OCI-LY7 (cell line): ENCODE measurements at places on chromosomes 13 and 19. TPM values are rescaled to one million over a fixed set of nuclear protein-coding genes. Genes with fewer than 3 reads are reported as not detected.
A peak's percentile ranks its signal among the peaks of the same experiment; 100 is the strongest.

The ZNF223 gene
- not detected in 2 replicates for total RNA-seq

The LMTK3 gene
- 9.7 and 11.5 TPM in 2 replicates for total RNA-seq

The GARRE1 gene
- total RNA-seq = 18.8 and 19.8 TPM in 2 replicates

The CYSLTR2 gene
- total RNA-seq = not detected in 2 replicates

The HNRNPL gene
- total RNA-seq = 655 and 706 TPM in 2 replicates

The NLRP7 gene
- total RNA-seq = 5.6 and 8.8 TPM in 2 replicates

The ZNF836 gene
- total RNA-seq = 14.8 and 20.7 TPM in 2 replicates

The FAM124A gene
- 0.44 and 0.48 TPM in 2 replicates for total RNA-seq

The TYROBP gene
- total RNA-seq = not detected in 2 replicates

The FBXO46 gene
- 31.7 and 32.2 TPM in 2 replicates for total RNA-seq

The BST2 gene
- 114 and 146 TPM in 2 replicates for total RNA-seq

The TPTE2 gene
- 0.27 and 0.30 TPM in 2 replicates for total RNA-seq

DNA sequence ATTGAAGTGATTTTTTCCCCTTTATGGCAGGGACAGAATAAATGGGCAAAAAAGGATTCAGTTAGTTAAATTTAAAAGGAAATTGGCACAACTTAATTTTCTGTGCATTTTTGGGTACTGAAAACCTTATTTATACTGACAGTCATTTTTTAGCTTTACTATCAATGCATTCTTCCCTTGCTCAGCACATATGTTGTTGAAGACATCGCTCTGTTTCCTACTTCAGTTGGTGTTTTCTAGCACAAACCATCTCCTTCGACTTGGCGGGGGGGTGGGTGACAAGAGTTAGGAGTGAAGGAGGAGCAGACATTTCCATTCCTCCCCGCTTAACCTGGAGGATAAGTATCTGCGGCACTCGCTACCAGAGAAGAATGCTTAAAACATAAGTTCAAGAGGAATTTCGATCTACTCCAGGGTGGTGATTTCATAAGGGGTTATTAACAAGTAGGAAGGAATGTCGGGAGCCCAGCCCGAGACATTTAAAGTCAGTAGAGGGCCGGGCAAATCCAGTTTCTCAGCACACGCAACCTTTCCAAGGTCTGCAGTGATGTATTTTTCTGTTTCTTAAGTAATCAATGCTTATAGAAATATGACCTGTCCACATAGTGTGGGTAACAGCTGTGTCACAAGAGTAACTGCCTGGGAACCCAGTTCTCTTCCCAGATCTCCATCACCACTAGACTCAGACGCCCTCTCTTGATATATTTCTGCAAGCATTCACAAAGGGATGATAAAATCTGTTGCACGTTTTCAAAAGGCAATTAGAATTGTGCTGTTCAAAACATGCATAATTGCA is 525.8 kb downstream of the MYO16 start:
- DNase-seq = no peak

DNA sequence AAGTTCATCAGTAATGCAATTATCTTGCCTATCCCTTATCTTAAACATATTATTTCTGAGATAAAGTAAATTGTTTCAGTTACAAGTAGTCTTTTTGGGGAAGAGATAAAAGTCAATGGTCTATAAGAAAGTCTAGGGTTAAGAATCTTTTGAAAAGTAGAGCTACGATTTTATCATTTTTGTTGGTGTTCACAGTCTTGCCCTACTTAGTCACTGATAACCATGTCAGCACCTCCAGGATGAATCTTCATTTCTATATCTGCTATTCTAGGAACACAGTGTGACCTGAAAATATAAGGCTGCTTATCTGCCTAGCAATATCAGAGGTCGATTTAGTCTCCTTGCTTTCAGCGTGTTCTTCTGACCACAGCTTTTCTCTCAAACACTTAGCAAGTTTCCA is 1676.5 kb upstream of the PRR20A start:
- no peak for DNase-seq

GRCh38 chr19:11020423-11020822 is 59.6 kb downstream of the SMARCA4 start:
- DNase-seq = no peak

GRCh38 chr19:55437410-55437809 is 5.7 kb downstream of the SHISA7 start:
- DNase-seq = no peak

GRCh38 chr19:45630463-45630862 is 8.7 kb downstream of the EML2 start:
- DNase-seq = no peak

GRCh38 chr13:95608640-95609323 is 35.7 kb downstream of the DZIP1 start:
- no peak for DNase-seq

GRCh38 chr19:41936416-41936850 is 8.2 kb upstream of the ERFL start:
- no peak for DNase-seq

- DNase-seq = no peak
Observed at GRCh38 chr13:49326222-49326917, 78.6 kb downstream of the CDADC1 start.

DNA sequence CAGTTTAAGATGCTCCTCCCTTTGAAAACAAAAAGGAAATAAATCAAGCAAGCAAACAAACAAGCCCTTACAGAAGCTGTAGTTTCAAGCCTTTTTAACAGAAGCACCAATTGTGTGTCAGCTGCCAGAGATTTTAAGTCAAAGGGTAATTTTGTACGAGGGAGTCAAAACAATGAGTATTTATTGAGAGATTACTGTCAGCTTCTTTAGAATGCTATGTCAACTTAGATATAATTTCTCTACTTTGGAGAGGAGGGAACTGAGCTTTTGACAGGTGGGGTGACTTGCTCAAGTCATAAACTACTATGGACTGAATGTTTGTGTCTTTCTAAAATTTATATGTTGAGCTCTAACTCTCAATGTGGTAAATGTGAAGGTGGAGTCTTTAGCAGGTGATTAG is 10.5 kb upstream of the CBY2 start:
- no peak for DNase-seq

GRCh38 chr19:56508290-56508778 is 679 bp downstream of the ZNF471 start:
- DNase-seq = no peak

GRCh38 chr13:93744886-93745285 is 518.3 kb downstream of the GPC6 start:
- no peak for DNase-seq

DNA sequence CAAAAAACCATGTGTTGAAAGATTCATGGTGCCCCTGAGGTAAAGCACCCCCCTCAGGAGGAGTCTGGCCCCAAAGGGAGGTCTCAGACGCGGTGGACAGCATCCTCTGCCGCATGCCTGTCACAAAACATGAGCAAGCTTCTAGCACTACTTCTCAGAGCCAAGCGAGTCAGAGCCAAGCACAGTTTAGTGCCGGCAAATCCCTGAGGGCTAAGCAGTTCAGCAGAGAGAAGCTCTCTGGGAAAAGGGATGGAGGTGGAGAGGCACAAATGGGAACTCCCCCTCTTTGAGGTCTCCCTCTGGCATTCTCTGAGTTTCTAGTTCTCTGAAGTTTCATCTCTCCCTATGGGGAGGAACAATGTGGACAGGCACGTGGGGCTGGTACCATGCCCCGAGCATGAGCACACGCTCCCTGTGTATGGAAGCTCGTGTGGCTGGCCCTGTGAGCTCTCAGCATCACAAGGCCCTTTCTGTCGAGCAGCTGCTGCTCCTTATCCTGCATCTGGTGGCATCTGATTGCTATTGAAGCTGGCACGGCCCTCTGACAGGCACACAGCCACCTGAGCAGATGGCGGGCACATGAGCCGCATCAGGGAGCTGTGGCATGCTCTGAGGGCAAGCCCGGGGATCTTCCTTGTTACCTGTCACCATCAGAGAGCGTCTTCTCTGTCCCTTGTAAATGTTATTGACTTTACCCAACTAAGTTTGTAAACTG is 325.1 kb downstream of the SLC7A1 start:
- DNase-seq = no peak

- DNase-seq = no peak
Observed at GRCh38 chr13:81377921-81378320, 1037.0 kb upstream of the SPRY2 start.

GRCh38 chr13:94987081-94987480 is 274.7 kb upstream of the SOX21 start:
- no peak for DNase-seq

GRCh38 chr13:113907635-113908617 is 44.0 kb upstream of the GAS6 start:
- no peak for DNase-seq

- DNase-seq = peak; percentile 46
Observed at GRCh38 chr19:4061178-4061682, 5.5 kb downstream of the ZBTB7A start.

DNA sequence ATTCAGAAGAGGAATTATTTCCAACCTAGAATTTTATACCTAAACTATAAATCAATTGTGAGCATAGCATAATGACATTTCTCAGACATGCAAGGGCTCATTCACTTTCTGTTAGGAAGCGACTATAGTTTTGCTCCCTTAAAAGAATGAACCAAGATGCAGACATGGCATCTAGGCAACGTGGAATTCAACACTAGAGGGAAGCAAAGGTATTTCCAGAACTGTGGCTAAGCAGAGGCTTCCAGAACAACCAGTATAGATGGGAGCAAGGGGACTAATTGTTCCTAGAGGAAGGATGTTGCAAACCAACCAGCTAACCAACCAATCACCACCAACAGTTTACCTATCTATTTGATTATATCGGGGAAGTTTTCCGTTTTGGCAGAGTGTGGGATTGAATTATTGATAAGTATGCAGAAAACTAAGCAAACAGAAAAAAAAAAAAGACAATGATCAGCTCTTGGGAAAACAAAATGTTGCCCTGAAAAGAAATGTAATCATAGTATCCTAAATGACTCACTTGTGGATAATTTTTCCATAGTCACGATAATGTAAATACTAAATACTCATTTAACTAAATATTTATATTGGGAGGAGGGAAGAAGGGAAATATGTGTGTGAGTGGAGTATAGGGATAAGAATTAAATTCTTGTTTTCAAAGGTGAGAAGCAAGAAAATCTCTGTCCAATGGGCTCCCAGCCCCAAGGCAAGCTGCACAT is 21.1 kb downstream of the ARL11 start:
- no peak for DNase-seq

DNA sequence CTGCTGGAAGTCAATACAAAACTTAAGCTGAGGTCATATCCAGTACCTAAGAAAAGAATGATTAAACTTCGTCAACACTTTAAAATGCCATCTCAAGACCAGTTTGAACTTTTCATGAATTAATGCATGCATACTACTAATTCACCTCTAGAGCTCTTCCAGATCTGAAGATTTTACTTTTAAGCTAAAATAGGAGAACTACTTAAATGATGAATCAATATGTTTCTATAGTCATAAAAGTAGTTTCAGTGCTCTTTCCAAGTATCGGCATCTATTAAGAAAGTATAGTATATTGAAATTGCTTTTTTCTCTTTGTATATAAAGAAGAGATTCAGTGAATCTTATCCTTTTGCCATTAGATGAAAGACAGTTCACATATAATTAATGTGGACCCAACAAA is 1123.9 kb downstream of the PCDH9 start:
- DNase-seq = no peak
